Foreskin keratinocyte (primary cell): ENCODE measurements at places on chromosomes 12 and 14.

DNA sequence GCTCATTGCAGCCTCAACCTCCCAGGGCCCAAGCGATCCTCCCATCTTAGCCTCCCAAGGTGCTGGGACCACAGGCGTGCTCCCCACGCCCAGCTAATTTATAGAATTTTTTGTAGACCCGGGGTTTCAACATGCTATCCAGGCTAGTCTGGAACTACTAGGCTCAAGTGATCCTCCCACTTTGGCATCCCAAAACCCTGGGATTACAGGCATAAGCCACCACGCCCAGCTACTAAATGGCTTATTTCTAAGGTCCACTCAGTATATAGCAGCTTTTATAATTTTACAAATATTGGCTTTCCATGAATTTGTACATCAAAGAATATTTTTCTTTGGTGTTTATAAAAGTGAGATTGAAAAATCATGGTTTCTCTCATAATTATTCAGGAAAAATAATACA lies 167.8 kb downstream of the TTC7B start:
- no peak for DNase-seq

DNA sequence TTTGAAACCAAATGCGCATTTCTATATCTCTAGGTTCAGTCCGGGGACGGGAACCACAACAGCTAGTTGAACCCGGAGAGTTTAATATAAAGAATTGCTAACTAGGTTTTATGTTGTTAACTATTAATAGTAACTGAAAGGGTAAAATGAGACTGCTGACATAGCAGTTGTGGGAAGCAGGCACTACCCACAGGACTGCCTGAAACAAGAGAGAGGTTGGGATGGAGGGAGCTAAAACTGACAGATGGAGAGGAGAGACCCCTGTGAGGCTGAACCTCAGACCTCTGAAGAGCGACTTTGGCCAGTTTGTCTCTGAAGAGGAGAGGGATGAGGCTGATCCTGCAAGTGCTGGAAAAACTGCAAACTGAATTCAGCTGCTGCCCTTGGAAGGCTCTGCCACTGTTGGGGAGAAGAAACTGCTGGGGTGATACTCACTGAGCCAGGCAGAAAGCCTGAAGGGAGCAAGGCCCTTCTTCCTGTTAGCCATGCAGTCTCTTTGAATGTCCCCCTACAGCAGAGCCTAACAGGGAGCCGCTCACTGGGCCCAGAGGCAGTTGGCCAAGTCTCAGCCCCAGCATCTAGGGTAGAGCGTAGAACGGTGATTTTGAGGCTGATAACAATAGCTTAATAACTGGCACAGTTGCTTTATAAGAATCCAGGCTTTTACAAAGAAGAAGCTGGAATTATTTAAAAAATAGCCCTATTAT lies 172.2 kb downstream of the NPAS3 start:
- DNase-seq = no peak

- peak; percentile 25 for DNase-seq
Observed at GRCh38 chr14:91038439-91038838, 22.0 kb downstream of the RPS6KA5 start.

DNA sequence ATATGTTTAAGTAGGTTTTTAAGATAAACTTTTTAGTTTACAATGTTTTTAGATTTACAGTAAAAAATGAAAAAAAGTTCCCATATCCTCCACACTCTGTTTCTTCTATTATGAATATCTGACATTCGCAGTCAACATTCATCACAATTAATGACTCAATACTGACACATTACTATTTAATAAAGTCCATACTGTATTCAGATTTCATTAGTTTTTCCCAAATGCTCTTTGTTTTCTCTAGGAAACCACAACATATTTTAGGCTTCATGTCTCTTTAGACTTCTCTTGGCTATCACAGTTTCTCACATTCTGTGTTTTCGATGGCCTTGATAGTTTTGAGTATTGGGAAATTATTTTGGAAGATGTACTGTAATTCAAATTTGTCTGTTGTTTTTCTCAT lies 399.8 kb downstream of the SLC6A15 start:
- no peak for DNase-seq

DNA sequence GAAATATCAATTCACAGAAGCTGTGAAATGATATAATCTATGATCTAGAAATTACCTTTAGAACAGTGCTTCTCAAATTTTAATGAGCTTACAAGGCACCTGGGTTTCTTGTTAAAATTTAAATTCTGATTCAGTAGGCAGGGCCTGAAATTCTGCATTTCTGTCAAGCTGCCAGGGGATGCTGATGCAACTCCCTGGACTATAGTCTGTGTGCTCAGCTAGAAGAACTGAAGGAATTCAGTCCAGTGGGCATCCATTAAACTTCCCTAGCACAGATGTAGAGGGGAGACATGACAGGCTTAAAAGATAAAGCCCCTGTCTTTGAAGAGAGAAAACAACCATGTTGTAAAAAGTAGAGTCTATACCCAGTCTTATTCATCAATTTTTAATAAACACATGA lies 441.8 kb downstream of the TMTC2 start:
- no peak for DNase-seq

- peak; percentile 22 for DNase-seq
Observed at GRCh38 chr12:53287741-53288216, 7.6 kb upstream of the PFDN5 start.

GRCh38 chr12:52157566-52158150 lies 34.2 kb downstream of the KRT80 start:
- no peak for DNase-seq

- DNase-seq = no peak
Observed at GRCh38 chr14:63276016-63276415, 42.7 kb downstream of the GPHB5 start.

DNA sequence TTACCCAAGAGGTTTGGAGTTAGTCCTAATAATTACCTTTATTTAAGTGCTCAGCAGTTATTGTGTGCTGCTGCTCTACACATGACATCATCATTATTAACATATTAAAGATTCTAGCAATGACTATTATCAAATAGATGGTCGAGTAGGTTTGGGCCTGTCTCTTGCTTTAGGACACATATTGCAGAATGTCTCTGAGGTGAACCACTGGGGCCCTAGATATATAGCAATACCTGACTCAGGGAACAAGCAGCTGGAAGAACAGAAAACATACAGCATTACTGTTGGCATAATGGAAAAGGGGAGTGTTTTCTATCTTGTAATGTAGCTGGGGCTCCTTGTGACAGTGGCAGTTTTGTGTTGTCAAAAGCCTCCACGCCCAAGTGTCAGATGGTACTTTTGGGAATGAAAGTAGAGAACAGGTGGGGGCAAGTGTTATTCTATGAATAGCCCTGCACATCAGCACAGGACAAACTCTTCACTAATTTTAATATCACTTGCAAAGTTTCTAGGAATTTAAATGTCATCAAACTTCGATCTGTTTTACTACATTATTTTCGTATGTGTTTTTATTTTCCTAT lies 54.6 kb downstream of the C12orf56 start:
- no peak for DNase-seq

GRCh38 chr12:132071040-132071810 lies 72.9 kb downstream of the DDX51 start:
- no peak for DNase-seq

DNA sequence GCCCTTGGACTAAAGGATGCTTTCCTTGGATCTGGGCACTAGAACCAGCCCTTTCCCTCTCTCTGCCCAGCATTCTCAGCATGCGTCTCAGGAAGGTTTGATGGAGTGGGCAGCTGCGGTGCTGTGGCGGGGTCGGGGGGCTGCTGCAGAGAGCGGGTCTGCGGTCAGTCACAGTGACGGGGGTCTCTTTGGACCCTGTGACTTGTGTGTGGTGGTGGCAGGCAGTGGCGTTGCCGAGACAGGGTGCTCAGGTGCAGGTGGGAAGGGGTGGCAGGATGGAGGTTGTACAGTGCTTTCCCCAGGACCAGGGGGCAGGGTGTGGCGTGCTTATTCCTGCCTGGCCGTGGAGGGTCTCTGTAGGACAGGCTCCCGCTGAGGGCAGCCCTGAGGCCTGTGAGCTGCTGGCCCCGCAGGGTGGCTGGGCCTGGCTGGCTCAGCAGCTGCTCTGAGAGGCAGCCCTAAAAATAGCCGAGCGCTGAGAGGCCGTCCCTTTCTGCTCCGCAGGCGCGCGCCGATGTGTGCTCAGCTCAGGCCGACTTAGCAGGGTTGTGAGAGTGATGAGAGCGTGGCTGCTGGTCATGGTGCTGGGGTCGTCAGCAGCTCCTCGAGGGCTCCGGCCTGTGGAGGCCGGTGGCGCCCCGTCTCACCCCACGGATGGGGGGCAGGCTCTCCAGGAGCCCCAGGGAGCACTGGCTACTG lies 9.7 kb downstream of the PACS2 start:
- no peak for DNase-seq

GRCh38 chr14:74595006-74595735 lies 16.9 kb downstream of the LTBP2 start:
- DNase-seq = no peak

- no peak for DNase-seq
Observed at GRCh38 chr12:95977764-95978305, 18.3 kb downstream of the HAL start.

GRCh38 chr14:97387252-97387874 lies 590.2 kb downstream of the VRK1 start:
- DNase-seq = no peak

GRCh38 chr12:6958609-6959057 lies 7.5 kb downstream of the PTPN6 start:
- DNase-seq = no peak

DNA sequence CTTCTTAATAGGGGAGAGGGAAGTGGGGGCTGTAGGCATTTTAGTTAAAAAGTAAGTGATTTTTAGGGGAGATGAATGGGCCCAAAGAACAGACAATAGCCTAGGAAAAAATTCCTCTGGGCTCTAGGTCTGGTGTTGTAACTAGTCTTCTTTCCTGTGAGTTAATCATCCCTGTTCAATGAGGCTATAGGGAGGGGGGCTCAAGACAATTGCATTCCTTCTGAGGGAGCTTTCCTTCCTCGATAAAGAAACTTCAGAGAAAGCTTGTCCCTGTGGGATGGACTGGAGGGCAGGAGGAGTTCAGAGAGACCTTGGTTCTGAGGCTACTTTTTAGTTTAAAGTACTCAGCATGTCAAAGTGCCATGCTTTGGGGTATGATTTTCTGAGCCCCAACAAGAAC lies 127.2 kb downstream of the BBS10 start:
- DNase-seq = peak; percentile 5

DNA sequence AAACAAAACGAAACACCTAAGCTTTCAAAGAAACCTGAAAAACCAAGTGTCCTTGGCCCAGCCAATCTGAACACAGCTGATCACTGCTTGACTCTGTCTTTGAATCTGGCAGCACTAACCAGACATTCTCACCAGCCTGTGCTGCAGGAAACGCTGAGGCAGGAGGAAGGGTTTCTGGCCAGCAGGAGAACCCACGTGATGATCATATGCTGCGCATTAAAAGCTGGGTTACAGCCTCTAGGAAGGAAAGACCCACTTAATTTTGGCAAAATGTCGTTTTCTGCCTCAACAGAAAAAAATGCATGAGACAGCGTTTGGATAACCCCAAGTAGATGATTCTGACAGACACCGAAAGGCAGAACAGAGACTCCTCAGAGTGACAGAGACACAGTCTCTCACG lies 9.8 kb downstream of the APPL2 start:
- DNase-seq = no peak

DNA sequence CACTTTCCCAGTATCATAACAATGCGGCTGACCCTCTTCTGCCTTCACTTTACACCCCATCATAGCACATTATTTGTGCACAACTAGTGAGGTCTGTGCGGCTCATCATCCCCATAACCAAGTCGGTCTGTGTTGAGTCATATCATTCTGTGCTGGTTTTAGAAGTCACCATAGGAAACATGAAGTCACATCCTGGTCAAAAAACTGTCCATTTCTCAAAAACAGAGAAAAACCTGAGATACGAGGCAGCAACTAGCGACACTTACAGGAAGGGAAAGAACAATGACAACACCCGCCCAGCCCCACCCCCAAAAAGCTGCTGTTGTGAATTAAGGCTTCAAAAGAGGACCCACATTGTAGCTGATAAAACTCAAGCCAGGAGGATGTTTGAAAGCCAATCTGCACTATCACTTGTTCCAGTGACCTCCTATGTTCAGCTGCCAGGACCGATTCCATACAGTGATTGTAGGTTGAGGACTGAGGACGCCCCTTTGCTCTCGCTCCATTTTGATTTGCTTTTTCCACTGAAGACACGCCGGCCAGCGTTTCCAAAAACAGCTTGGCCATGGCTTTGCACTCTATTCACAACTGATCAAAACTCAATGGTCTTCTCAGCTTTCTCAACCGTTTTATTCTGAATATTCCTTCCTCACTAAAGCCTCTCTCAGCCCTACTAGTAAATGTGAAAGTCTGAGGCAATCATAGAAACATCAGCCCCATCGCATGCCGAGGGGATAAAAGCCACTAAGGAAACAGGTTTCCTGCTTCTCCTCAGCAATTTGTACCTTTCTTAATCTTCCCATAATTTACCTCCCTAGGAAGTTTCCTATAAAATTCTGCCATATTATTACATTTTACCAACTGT lies 87.5 kb downstream of the DUSP16 start:
- DNase-seq = no peak

GRCh38 chr12:60501124-60501729 lies 905.4 kb downstream of the SLC16A7 start:
- DNase-seq = peak; percentile 17

DNA sequence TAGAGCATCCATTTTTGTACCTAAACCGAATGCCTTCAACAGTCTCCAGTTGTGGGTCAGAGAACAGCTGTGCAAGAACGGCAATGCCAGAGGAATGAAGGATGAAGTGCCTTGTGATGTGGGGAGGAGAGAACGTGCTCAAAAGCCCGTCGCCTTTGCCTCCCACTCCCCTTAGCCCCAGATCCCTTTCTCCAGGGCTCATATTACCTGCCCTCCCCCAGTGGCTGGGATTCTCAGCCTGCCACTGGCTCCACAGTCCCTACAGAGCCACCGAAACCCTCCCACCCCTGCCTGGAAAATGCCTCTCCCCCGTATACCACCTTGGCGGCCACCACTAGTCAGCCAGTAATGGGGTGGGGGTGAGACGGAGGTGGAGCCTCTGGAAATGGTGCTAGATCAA lies 158.5 kb downstream of the ZFP36L1 start:
- no peak for DNase-seq

DNA sequence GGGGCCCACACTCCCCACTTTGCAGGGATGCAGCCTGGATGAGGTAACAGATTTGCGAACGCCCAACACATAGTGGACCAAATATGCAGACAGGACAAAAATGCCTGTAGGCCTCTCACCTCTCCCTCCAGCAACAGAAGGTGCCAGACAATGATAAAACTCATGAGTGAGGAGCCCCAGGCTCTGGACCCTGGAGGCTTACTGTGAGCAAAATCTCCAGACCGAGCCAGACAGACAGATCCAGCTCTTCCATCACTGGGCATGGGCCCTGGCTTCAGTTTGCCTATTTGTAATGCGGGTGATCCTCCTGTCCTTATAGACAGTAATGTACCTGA lies 42.3 kb downstream of the IRF2BPL start:
- DNase-seq = no peak

DNA sequence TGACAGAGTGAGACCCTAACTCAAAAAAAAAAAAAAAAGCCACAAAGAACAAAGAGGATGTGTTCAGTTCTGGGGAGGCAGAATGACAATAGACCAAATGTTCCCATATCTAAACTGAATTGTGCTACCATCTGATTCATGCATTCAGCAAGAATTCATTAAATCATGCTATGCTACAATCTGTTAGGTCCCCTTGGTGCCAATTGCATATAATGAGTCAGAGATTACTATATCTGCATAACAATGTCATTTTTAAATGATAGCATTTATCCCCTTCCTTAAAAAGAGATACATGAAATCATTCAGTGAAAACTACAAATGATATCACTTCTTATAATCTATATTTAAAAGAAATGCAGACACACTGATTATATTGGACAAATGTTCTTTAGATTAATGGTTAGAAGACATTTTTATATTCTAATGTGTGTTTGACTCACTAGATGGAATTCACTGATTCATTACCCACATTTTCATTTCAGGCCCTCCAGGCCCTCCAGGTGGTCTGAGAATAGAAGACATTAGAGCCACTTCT lies 207.6 kb upstream of the PDZRN4 start:
- DNase-seq = peak; percentile 59

GRCh38 chr12:2618291-2618995 lies 176.3 kb upstream of the FKBP4 start:
- DNase-seq = no peak
